Femur (tissue), 1 donor: ENCODE measurements at places on chromosomes 5 and 9.
A peak's percentile ranks its signal among the peaks of the same experiment; 100 is the strongest.

DNA sequence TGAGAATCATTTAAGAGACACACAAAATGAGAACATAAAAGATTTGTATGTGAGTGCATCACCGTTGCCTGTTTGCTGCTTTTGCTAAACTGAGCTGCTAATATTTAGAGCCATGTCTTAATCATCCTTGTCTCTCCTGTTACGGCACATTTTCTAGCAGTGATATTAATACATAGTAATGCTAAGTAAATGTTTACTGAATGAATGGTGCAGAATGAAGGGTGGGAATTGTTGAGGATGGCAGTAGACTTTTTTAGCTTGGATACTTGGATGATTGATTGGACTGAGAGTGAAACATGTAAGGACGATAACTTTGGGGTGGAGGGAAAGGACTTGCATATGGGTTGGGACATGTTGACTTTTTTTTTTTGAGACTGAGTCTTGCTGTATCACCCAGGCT, 102.3 kb upstream of the ABCA1 start:
- DNase-seq = no peak

DNA sequence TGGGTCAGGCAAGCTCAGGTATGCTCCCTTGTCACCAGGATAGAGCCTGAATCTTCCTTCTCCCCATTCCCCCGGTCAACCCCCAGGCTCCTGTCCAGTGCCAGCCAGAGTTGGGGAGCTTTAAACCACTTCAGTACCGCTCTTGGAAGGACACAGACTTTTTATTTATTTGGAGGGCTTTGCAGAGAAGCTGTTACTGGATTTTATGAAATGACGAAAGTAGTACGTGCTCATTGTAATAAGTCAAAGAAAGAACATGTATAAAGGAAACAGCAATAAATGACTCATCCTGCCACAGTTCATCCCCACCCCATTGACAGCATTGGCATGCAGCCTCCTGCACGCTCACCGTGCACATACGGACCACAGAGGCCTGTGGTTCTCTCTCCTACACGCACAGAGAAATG, 230.3 kb downstream of the AUH start:
- no peak for DNase-seq

- no peak for DNase-seq
Measured at GRCh38 chr5:126801992-126802294, 25.0 kb downstream of the LMNB1 start.

DNA sequence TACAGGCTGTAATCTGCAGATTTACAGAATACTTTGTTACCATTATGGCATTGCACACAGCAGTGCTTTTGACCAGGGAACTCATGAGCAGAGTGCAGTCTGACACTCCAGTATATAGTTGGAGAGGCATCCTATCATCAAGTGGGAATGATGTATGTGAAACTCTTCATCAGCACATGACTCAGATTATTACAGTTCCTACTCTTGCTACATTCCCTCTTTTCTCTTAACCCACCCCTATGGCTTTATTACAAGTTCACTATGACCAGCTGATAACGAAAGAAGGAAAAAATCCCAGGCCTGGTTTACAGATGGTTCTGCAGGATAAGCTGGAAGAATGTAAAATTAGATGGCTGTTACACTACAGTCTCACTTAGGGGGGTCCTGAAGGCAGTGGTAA, 385.9 kb downstream of the RASEF start:
- no peak for DNase-seq

GRCh38 chr5:157993201-157993600, 134.3 kb upstream of the CLINT1 start:
- no peak for DNase-seq

- no peak for DNase-seq
Measured at GRCh38 chr5:89280103-89281037, 397.4 kb upstream of the MEF2C start.

DNA sequence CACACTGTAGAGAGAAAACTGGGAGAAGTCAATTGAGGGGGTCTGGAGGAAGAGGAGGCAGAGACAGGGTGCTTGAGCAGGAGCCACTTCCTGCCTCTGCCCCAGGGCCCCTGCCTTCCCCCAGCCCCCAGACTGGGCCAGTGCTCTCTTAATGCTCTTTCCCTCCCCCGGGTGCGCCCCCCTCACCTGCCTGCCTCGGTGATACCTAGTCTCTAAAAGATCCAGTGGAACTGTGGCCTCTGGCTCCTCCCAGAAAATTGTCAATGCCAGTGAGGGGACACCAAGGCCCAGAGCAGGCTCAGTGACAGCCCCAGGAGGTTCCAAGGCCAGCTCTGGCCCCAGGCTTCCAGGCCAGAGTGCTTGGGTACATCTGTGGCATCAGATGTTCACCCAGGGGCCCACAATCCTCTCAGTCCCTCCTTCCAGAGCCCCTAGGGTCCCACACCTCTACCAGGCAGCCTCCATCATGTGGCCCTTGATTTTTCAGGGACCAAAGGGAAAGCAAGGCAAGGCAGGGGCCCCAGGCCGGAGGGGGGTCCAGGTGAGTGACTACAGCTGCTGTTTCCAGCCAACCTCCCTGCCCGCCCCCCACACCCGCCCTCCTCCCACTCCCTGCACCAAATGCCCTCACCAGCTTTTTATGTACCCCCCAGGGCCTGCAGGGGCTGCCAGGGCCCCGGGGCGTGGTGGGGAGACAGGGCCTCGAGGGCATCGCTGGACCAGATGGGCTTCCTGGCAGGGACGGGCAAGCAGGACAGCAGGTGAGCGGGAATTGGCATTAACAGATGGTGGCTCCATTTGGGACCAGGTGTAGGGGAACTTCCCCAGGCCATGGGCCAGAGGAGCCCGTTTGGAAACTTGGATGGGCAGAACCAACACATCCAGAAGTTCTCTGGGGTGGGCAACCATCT, 33.1 kb upstream of the ORM1 start:
- DNase-seq = peak; percentile 32

- no peak for DNase-seq
Measured at GRCh38 chr5:98458726-98459125, 314.7 kb upstream of the RGMB start.
